ENCODE measurements at places on chromosomes 6 and 20.

- no peak for DNase-seq
These were observed 15.1 kb downstream of the SOX4 start for GRCh38 chr6:21608601-21609000.

GRCh38 chr6:108114841-108115597 lies 40.5 kb upstream of the OSTM1 start:
- no peak for DNase-seq

GRCh38 chr6:56796196-56796532 lies 153.5 kb upstream of the DST start:
- no peak for DNase-seq

DNA sequence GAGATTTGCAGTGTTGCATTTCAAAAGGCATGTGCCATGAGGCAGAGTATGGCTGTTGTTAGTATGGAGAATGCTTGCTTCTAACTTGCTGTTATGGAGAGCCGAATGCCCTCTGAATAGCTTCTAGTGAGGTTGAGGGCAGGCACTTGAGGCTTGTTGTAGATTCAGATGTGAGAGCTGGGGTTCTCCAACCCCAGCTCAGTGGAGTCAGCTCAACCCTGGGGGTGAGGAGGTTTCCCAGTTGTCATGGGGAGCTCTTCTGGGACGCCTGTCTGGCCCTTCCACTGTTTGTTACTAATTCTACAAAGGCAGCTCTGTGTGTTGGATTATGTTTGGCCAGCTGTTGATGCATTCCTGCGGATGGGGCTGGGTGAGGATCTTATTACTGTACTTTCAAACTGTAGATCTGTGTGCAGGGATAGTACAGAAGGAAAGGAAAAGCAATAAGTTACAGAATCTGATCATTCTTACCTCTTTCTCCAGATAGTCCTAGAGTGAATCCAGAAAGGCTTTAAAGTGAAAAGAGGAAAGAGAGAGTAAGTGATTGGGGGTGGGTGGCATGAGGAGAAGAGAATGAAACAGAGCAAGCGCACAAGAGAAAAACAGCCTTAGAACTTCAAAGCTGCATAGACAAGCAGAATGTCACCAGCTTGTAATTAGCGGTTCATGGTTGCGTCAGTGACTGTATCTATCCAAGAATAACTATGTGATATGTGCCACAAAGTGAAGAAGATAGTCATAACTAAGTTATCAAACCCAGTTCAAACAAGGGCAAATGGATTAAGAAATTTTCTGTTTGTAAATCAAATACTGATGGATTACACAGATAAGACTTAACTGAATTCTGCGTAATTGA lies 148.7 kb downstream of the PRL start:
- no peak for DNase-seq

GRCh38 chr20:6857927-6858326 lies 90.4 kb downstream of the BMP2 start:
- DNase-seq: no peak

DNA sequence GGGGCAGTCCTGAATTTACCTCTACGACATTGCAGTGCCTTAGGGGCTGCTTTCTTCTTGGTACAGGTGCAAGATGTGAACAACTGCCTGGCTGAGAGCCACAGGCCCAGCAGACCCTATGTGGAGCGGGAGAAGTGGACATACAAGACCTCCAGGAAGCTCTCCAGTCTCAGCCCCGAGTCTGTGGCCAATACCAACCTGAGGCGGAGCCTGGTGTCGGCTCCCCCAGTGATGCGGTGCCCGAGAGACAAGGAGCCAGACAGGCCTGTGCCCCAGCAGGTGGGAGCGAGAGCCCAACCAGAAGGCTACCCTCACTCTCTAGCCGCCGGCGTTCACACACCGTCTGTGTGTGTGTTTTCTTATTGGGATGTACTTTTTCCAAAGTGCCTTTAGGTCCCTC lies 59.6 kb downstream of the EFCAB8 start:
- DNase-seq: no peak

DNA sequence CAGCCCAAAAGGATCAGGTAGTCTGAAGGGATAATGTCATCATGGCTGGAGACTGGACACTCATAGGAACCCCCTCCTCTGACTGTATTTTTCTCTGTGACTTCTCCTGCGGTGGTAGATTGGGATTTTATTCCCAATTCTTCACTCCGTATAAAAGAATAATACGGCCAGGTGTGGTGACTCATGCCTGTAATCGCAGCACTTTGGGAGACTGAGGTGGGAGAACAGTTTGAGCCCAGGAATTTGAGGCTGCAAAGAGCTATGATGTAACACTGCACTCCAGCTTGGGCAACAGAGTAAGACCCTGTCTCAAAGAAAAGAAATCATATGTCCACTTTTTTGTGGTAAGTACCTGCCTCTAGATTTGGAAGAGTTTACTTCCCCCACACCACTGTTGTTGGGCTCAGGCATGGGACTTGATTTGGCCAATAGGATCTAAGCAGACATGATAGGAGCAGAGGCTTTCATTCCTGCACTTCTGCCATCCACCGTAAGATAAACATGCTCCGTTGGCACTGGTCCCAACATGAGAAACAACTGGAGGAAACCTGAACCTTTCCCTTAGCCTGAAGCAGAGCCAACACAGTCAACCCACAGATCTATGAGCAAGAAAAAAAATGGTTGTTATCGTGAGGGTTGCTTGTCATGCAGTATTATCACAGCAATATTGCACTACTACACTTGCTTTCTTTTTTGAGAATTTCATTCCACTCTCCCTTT lies 82.0 kb downstream of the JPH2 start:
- no peak for DNase-seq

GRCh38 chr20:62918147-62918546 lies 8.2 kb downstream of the DIDO1 start:
- no peak for DNase-seq

GRCh38 chr6:142271476-142271875 lies 30.3 kb upstream of the ADGRG6 start:
- DNase-seq: no peak

DNA sequence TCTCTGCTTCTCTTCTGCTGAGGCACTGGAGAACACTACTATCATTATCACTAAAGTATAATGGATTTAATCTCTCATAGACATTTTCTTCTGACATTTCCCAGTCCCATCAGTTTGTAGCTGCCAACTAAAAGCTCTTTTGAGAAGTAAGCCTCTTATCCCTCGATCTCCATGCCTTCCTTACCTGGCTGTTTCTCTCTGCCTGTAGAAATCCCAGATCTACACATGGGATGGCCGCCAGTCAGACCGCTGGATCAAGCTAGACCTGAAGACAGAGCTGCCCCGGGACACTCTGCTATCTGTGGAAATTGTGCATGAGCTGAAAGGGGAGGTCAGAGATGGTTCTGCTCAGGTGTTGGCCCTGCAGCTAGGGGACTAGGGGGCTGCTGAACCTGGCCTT lies 25.4 kb downstream of the CCDC167 start:
- DNase-seq: no peak

GRCh38 chr6:76004202-76004601 lies 68.3 kb downstream of the IMPG1 start:
- DNase-seq: no peak

- no peak for DNase-seq
These were observed 76.2 kb upstream of the FRMD1 start for GRCh38 chr6:168155193-168155592.

DNA sequence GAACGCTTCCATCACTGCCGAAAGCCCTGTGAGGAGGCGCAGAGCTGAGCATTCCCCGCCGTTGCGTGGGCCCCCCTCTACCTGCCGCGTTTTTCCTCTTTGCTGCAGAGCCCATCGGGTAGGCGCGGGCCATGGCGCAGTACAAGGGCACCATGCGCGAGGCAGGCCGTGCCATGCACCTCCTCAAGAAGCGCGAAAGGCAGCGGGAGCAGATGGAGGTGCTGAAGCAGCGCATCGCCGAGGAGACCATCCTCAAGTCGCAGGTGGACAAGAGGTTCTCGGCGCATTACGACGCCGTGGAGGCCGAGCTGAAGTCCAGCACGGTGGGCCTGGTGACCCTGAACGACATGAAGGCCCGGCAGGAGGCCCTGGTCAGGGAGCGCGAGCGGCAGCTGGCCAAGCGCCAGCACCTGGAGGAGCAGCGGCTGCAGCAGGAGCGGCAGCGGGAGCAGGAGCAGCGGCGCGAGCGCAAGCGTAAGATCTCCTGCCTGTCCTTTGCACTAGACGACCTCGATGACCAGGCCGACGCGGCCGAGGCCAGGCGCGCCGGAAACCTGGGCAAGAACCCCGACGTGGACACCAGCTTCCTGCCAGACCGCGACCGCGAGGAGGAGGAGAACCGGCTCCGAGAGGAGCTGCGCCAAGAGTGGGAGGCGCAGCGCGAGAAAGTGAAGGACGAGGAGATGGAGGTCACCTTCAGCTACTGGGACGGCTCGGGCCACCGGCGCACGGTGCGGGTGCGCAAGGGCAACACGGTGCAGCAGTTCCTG lies 693 bp downstream of the FAM50B start:
- no peak for DNase-seq

GRCh38 chr20:2742934-2743559 lies 50.5 kb downstream of the EBF4 start:
- peak; percentile 70 for DNase-seq

GRCh38 chr6:122730334-122730733 lies 49.2 kb upstream of the FABP7 start:
- DNase-seq: no peak

GRCh38 chr6:123169774-123170095 lies 173.7 kb downstream of the CLVS2 start:
- DNase-seq: no peak

DNA sequence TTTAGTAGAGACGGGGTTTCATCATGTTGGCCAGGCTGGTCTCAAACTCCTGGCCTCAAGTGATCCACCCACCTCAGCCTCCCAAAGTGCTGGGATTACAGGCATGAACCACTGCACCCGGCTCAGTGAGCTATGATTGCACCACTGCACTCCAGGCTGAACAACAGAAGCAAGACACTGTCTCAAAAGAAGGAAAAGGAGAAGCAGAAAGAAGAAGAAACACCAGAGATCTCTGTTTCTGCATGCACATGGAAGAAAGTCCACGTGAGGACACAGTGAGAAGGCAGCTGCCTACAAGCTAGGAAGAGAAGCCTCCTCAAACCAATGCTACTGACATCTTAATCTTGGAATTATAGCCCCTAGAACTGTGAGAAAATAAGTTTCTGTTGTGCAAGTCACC lies 16.0 kb downstream of the ECT2L start:
- DNase-seq: no peak

DNA sequence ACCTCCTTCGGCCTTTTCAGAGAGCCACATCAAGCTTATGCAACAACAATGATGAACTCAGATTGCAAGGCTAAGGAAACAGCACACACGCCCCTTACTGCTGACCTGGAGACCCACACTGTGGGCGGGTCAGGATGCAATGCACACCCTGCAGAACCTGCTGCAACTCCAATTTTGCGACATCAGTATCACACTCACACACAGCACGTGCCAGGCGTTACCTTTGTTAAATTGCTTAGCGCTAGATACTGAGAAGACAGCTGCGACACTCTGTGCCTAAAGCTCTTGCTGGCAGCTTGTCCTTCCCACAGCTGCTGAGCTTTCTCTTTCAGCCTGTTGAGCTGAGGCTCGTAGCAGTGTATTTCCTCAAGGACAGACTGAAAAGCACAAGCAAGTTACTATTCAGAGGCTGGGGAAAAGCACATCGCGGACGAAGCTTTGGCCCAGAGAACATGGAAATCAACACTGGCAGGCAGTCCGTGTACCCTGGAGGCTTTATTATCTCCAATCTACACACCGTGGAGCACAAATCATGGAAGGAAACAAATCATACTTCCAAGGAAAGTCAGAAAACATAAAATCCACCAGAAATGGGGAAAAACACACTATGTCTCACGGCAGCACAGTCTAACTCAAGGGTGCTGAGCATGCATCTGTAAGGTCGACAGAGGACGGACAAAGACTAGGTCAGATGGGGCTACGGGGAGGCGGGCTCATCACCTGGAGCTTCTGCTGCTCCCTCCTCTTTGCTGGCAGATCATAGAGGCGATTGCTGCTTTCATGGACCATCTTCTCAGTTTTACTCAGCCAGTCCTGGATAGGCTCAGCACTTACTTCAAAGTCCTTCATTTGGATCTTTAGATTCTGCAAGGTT lies 268.2 kb downstream of the SYNE1 start:
- no peak for DNase-seq

- DNase-seq: no peak
These were observed 97.8 kb upstream of the JAG1 start for GRCh38 chr20:10771435-10772140.

GRCh38 chr6:41200296-41200900 lies 551 bp downstream of the TREML2 start:
- DNase-seq: no peak

GRCh38 chr6:32854376-32855178 lies 585 bp downstream of the PSMB9 start:
- no peak for DNase-seq

DNA sequence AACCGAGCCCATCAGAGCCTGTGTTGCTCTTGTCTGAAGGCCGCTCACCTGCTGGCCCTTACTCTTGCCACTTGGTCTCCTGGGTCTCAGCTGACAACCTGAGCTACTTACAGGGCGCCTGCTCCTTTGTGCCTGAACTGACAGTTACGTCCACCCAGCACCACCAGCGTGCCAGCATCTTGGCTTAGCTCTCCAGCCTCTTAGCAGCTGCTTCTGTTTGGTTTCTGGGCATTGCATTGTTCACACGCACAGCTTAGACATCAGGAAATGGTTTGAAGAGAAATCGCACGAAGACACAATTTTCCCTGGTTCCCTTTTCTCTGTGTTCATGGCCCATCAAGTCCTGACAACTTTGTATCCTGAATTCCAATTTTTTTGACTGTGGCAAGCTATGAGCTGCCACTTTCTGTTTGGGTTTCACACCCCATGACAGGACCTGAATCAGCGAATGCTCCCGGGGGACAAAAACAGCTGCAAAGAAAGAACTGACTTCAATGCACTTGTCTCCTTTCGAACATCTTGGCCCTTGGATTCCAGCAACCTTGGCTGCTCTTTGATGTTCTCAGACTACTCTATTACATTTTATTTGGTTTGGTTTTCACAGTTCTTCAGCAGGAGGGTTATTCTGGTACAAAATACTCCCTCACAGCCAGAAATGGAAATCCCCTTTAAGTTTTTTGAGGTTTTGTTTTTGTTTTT lies 45.2 kb upstream of the LY86 start:
- no peak for DNase-seq

DNA sequence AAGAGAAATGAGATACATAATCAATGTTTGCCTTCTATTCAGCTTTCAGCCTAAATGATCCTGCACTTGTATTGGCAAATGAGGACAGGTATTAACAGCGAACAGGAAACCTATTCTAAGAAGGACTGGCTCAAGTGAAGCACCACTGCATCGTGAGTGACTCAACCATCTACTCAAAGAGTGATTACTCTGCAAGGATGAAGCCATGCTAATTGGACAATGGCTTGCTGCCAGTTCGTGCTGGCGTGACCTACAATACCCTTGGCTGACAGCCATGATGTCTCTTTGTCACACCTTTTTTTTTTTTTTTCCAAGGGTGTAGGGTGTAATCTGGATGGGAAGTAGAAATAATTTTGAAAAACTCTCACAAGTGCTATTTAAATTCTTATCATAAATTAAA lies 104.9 kb downstream of the GJA10 start:
- DNase-seq: no peak
